ENCODE measurements at places on chromosomes 4 and X. TPM values are rescaled to one million over a fixed set of nuclear protein-coding genes. Genes with fewer than 3 reads are reported as not detected.

SSX4B gene
- polyA plus RNA-seq, result not detected

ARAP2 gene
- polyA plus RNA-seq, result 44.2 TPM

DNA sequence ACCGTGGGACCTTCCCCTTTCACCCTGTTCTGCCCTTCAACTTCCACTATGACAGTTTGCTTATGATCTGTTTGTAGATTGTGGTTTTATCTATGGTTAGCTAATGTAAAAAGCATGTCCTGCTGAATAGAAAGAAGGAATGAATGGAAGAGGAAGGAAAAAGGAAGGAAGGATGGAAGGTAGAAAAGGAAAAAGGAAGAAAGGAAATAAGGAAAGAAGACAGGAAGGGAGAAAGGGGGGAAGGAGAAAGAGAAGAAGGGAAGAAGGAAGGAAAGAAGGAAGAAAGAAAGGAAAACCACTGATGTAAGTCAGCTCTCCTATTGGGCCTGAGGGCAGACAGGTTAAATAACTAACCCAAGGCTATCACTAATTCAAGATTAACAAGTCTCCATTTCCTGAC, 319.1 kb upstream of the KLF3 start:
- no peak for DNase-seq

- no peak for DNase-seq
Observed at GRCh38 chr4:149072384-149072783, 630.2 kb upstream of the NR3C2 start.

DNA sequence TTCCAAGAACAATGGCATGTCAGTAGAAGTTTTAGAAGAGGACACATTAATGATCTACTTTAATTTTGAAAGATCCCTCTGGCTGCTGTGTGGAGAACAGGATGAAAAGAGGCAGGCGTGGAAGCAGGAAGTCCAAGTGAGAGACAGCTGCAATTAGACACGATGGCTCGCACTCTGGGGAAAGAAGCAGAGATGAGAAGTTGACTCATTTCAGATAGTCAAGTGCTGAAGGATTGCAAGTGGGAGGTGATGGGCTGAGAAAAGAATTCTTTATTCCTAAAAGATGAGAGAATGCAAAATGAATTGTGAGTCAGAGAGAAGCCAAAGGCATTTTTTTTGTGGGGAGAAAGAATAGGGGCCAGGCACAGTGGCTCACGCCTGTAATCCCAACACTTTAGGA, 16.5 kb downstream of the RXFP1 start:
- no peak for DNase-seq
